ENCODE measurements at places on chromosomes 7 and 10.
A peak's percentile ranks its signal among the peaks of the same experiment; 100 is the strongest.

GRCh38 chr7:122183106-122183505 lies 39.1 kb upstream of the AASS start:
- no peak for DNase-seq

GRCh38 chr7:153193144-153193595 lies 433.6 kb downstream of the ACTR3B start:
- no peak for DNase-seq

GRCh38 chr10:72081772-72082590 lies 6.4 kb downstream of the SPOCK2 start:
- DNase-seq: peak; percentile 56

DNA sequence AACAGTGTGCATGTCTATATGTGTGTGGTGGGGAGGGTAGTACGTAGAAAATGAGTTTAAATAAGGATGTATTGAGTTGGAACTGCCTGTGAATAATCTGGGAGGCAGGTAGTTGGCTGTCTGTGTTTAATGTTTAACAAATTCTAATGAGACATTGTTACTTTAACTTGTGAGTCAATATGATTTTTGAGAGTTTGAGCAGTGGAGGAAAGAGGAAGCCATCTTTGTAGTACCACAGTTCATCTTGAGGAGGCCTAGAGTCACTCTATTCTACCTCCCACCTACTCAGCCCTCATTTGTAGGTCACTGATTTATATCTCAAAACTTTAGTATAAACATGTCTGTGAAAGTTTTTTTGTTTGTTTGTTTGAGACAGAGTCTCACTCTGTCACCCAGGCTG lies 129.9 kb upstream of the ITGB1 start:
- DNase-seq: no peak

DNA sequence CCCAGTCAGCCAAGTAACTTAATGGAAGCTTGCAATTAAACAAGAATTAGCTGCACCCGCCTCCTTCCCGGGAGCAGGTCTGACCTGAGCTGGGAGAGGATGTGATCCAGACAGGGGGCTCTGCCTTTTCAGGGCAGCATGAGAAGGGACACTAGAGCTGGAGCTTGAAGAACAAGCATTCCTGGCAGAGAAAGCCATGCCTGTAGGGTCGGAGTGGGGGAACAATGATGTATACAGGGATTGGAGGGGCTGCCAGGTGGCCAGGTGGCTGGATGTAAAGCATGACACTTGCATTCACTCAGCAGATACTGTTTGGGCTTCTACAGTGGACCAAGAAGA lies 112.5 kb downstream of the GRK5 start:
- no peak for DNase-seq

- DNase-seq: peak; percentile 24
Observed at GRCh38 chr10:29895456-29895855, 163.9 kb downstream of the JCAD start.

DNA sequence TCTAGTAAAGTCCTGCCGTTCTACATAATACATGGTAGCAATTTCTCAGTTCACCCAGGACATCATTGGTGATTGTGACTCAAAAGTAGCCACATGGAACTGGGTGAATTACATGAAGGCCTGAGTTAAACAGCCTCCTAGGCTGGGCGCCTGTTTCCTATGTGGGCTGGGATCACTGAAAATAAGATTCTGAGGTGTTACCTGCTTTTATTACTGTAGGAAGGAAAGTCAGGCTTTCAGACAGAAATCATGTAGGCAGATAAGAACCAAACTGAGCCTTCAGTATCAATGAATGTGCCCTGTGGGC lies 160.4 kb downstream of the CAMK1D start:
- peak; percentile 6 for DNase-seq

DNA sequence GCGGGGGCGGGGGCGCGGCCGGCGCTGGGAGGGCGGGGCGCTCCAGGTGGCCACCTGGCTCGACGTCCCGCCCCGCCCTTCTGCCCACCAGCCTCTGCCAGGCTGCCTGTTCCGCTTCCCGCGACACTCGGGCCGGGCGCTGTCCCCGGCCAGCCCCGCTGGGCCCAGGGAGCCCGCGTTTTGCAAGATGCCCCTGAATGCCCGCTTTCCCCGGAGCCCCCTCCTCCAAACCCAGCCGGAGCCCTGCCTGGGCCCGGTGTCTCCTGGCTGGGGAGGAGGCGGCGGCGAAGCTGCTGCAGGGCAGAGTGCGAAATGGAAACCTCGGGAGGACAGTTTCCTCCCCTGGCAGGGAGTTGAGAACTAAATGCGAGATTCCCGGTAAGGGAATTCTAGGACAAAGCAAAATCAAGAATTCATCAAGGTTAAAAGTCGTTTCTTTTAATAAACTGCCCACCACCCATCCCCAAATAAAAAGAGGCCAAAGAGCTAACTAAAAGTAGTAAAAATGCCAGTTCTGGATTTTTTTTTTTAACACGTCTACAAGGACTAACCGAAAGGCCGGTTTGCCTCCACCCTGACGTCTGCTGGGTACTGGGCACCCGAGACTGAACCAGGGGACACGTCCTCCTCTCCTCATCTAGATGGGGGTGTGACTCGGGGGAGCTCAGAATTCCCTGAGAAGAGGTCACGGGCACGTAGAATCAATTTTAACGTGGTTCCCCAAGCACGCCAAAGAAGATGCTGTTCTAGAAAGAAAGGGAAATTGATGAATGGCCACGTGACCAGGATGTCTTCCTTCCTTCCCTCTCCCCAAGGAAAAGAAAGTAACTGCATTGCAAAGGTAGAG lies 200.4 kb upstream of the NFE2L3 start:
- DNase-seq: peak; percentile 46

GRCh38 chr7:1666317-1666822 lies 3.7 kb upstream of the ELFN1 start:
- no peak for DNase-seq

DNA sequence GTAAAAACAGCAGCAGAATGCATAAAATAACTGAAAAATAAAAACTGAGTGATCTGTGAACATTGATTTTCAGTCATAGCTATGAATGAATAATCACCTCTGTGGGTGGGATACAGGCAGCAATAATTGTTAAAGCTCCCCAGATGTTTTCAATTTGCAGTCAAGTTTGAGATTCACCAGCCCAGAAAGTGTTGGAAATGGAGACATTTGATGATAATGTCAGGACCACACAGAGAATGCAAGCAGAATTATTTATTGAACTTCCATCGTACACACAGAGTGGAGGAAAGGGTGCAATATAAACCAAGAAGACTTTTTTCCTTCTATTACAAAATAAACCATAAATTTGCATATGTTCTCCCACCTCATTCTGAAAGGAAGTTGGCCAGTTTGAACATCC lies 601.7 kb downstream of the ANKRD7 start:
- no peak for DNase-seq

DNA sequence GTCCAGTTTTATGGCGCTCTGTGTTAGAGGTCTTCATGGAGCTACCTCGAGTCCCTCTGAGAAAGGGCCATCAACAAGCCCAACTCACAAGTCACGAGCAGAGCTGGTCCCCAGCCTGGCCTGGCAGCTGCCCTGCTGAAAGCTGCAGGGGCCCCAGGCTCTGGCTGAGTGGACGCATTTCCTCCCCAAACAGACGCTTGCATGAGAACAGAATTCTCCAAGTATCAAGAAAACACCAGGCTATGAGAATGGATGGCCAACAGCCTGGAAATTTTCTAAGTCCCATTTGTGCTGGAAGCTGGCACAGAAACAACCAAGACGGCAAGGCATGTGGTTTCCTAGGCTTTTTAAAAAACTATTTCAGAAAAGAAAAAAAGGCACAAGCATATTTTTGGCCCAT lies 114.8 kb downstream of the FAM53B start:
- DNase-seq: no peak

GRCh38 chr10:77282163-77282562 lies 355.4 kb downstream of the KCNMA1 start:
- DNase-seq: no peak

- DNase-seq: no peak
Observed at GRCh38 chr10:111179514-111179913, 102.7 kb downstream of the ADRA2A start.

DNA sequence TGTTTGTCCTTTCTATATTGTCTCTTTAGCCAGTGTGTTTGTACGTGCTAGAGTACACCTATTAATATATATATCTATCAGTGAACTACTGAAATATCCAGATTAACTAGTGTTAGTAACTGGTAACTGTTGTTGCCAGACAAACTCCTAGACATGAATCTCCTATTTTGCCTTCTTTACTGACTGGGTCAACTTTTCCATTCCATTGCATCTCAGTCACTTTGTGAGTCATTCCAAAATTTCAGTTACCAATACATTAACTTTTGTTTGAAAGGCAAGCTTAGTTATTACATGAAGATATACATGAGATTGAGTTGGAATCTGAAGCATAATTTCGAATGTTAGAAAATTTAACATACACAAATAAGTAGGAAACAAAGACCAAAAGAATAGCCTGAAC lies 51.4 kb downstream of the BTAF1 start:
- no peak for DNase-seq

GRCh38 chr7:3094701-3095445 lies 51.2 kb upstream of the CARD11 start:
- DNase-seq: no peak

DNA sequence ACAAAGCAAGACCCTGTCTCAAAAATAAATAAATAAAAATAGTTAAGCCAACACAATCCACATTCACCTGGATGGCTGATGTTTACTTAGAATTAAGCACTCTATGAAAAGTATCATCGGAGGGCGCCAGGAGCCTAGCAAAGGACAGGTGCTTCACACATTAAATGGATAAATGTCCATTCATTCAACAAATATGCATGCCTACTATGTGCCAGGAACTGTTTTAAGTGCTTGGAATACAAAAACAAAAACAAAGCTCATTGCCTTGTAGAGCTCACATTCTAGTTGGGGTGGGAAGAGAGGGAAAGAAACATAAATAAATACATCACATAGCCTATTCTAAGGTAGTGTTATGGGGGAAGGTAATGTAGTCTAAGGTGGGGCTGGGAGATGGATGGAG lies 4.1 kb downstream of the BAIAP2L1 start:
- DNase-seq: no peak

DNA sequence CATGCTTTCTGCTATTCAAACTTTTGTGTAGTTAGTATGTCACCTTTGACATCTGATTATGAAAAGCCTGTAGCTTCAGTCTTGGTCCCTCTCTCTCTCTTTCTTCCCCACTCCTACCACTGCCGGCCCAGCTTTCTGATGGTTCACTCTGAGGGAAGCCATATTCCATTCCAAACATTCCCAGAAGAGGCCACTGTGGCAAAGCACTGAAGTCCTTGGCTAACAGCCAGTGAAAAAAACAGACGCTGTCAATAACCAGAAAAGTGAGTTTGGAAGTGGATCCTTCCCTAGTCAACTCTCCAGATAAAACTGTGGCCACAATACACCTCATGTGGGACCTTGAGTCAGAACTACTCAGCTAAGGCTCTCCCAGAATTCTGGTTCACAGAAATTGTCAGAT lies 950.7 kb upstream of the PHF14 start:
- DNase-seq: no peak

DNA sequence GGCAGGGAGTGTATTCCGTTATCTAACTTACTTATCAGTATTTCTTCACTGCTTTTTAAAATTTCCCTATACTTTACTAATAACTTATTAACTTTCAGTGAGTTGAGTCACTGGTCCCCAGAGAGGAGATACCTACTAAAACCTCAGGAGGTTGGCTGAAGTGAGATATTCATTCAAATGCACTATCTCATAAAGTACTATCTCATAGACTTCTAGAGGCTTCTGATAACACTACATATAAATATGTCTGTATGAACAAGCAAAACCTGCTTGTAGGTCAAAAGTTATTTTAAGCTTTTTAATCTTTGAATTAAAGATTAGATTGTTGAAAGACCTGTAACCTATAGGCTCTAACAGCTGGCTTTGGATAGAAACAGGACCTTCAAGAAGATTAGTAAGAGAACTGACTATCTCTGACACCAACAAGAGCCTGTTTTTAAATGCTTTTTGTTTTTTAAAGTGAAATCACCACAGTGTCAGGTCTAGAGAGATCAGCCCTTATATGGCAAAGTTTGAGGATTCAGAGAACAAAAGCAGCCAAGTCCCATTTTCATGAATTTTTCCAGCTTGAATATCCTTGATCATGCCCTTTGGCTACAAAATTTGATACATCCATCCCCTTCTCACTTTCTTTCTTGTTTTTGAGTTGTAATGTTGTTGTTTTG lies 242.2 kb downstream of the ARL4A start:
- DNase-seq: no peak

- DNase-seq: no peak
Observed at GRCh38 chr10:52491246-52491995, 177.3 kb downstream of the DKK1 start.

DNA sequence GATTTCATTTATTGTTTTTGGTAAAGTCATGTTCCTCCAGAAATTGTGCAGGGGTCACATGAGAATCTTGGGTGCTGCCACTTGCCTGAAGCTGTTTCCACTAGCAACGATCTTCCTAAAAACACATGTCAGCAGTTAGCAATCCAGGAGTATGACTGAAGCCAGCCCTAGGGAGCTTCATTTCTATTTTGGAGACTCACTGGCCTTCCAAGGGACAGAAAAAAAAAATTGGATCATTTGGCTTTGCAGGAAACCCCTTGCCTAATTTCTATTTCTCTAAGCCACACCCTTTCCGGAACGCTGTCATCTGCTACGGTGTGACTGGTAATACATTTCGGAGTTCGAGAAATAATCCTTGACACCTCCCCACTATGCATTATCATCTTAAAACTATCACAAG lies 204.7 kb downstream of the TAX1BP1 start:
- no peak for DNase-seq

- no peak for DNase-seq
Observed at GRCh38 chr7:84060000-84060399, 134.6 kb downstream of the SEMA3A start.

Measured in colonic mucosa (tissue), 4 donors.